Stimulated activated CD8-positive, alpha-beta memory T cell treated with anti-CD3 and anti-CD28 coated beads, Interleukin-12 subunit alpha, Interleukin-12 subunit beta, amount 100 ng/mL, for 4 hours (primary cell): ENCODE measurements at places on chromosomes 4 and X.
A peak's percentile ranks its signal among the peaks of the same experiment; 100 is the strongest.

DNA sequence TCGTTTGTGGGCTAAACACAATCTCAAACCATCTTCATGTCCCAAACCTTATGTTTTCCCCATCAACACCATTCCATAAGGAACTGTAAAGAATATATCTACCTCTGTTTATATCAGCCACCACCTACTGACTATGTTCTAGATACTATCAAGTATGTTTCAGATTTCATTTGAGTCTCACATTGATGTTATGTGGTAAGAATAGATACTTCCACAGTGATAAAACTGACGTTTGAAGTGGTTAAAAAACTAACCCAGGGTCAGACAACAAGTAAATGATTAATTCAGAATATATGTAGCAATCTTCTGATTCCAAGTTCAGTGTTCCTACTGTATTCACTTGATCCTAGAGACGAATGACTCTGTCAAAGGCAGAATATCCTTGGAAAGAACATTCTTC is 156.8 kb upstream of the RASGEF1B start:
- no peak for DNase-seq

DNA sequence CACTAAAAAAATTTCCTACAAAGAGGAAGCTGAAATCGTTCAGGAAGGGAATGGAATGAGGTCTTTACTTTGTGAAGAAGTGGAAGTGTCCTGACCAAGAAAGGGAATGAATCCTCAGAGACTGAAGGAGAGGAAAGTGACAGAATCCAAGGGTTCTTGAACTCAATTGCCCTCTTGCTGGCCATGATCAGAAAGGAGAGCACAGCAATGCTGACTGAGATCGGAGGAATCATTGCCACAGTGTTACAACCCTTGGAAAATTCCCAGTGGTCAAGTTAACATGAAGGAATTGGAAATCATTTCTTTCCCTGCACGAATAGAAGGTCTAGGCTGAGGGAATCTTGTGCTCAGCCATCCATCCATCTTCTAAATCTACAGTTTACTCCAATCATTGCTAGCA is 190.0 kb upstream of the NEIL3 start:
- no peak for DNase-seq

DNA sequence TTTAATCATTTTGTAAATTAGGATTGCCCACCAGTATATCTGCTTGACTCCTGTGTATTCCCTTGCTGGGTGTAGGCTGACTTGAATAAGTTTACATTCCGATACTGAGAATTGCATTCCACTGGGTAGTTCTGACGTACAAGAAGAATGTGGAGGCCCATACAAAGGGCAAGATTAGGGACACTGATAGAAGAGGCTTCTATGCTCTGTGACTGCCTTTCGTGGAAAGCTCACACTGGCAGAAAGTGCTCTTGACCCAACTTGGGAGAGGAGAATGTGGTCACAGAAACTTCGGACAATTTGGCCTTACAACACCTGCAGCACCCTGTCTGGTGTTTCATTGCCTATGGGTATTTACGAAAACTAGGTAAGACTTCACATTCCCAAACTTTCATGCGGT is 126.3 kb downstream of the RAPGEF2 start:
- DNase-seq = no peak

- no peak for DNase-seq
Observed at GRCh38 chr4:138275963-138276621, 33.9 kb upstream of the SLC7A11 start.

- DNase-seq = peak; percentile 60
Observed at GRCh38 chr4:26861434-26862186, 969 bp downstream of the STIM2 start.

DNA sequence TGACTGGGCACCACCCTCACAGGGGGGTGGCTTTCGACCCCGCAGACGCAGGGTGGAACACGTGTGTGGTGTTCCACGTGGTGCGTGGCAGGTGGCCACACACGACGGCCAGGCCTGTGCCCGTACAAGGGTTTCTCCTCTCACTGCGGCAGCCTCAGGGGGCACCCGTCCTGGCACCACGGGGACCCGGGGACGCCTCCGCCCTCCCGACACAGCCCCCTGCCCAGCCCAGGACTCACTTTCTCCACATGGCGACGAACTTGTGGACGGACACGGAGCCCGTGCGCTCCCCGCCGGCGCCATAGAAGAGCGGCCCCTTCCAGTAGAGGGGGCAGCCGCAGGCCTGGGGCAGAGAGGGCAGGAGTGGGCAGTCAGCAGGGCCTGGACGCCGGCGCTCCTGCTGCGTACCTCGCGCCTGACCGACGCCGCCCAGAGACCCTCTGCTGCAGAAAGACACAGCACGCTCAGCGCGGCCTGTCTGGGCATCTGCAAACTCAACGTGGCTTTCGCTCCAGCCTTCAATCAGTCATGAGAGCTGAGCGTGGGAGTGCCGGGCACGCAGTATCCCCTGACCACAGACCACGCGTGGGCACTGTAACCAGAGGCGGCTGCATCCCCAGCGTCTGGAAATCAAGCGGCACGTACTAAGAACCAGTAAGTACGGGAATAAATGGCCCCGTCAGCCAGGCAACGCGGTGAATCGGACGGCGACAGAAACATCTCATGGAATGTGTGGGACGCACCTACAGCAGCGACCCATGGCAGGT is 28.9 kb upstream of the GTPBP6 start:
- DNase-seq = no peak

DNA sequence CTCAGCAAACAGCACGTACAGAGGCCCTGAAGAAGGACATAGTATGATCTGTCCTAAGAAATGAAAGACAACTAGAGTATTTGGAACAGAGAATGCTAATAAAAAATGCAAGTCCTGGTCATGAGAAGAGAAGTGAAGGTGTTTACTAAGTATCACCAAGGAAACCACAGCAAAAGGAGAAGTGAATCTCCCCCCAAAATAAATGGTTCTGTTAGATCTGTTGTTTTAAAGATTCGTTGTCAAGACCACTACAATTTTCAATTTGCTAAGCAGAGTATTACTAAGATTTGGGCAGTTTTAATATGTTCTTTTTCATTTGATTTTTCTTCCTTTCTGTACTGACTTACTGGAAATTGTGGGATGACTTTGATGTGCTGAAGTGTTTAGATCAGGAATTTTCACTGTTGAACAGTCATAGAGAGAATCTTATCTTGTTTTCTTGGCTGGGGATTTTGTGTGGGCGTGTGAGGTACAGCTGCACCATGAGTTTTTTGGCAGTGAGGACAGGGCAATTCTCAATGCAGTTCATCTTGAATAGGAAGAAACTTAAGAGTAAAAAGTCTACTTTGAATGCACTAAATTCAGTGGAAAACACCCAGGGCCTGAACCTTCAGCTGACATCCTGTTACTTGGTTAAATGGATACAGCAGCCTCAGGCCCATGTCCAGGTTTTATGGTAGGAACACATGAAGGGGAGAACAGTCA is 132.2 kb downstream of the STIM2 start:
- DNase-seq = no peak

- DNase-seq = no peak
Observed at GRCh38 chr4:108559068-108559793, 61.1 kb upstream of the RPL34 start.

- DNase-seq = no peak
Observed at GRCh38 chrX:19188566-19188965, 66.3 kb upstream of the ADGRG2 start.

- DNase-seq = no peak
Observed at GRCh38 chr4:124594945-124595344, 117.6 kb downstream of the ANKRD50 start.

DNA sequence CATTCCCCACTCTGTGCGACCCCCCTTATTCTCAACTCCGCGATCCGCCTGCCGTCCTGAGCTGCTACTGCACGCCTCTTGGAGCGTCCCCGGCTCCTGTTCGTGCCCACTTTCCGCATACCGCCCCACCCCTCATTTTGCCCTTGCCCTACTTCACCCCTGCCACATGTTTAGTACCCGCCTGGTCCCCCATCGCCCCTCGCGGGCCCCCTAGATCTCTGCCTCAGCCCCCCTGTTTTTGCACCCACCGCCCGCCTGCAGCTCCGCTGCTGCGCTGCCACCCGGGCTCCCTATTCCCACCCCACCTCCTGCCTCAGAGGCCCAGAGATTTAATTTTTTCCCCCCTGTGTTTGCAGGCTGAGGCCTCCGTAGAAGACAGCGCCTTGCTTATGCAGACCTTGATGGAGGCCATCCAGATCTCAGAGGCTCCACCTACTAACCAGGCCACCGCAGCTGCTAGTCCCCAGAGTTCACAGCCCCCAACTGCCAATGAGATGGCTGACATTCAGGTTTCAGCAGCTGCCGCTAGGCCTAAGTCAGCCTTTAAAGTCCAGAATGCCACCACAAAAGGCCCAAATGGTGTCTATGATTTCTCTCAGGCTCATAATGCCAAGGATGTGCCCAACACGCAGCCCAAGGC is 1.4 kb downstream of the MAGED1 start:
- no peak for DNase-seq

GRCh38 chrX:53682885-53683555 is 3.5 kb downstream of the HUWE1 start:
- DNase-seq = no peak

- DNase-seq = no peak
Observed at GRCh38 chrX:49037883-49038475, 5.2 kb downstream of the TFE3 start.

- no peak for DNase-seq
Observed at GRCh38 chrX:49746306-49746705, 50.5 kb upstream of the PAGE1 start.

DNA sequence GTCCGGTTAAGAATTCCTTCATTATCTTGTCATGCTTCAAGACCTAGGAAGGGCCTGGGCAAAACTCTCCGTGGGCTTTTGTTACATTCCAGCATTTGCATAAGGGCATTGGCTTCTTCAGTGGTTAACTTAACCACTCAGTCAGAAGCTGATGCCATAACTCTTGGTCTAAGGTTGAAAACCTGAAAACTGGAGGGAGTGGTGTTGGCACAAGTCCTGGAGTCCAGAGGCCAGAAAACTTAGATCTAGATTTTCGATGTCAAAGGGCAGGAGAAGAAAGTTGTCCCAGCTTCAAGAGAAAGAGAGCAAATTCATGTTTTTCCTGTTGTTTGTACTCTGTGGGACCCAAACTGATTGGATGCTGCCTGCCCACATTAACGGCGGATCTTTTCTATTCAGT is 86.6 kb upstream of the GC start:
- no peak for DNase-seq
